ENCODE measurements at places on chromosomes 12 and 14. TPM values are rescaled to one million over a fixed set of nuclear protein-coding genes. Genes with fewer than 3 reads are reported as not detected.

Gene DLK1
- total RNA-seq = 0.42 TPM

Gene FGF23
- not detected for total RNA-seq

Gene MYRFL
- total RNA-seq = not detected

Gene BRF1
- 25.4 TPM for total RNA-seq

Gene NELL2
- total RNA-seq = not detected

Gene RITA1
- total RNA-seq = 31.7 TPM

Gene CLEC4D
- total RNA-seq = not detected

Gene FBXO33
- 8.2 TPM for total RNA-seq

Gene SLC35E3
- 13.9 TPM for total RNA-seq

Gene PIK3C2G
- not detected for total RNA-seq

Gene C12orf56
- total RNA-seq = not detected

Gene GAPDH
- total RNA-seq = 8,736 TPM

Gene EML1
- total RNA-seq = 45.4 TPM

All from A549 treated with ZK216348 at 1 μM for 4 hours (cell line).